Activated CD8-positive, alpha-beta T cell treated with anti-CD3 and anti-CD28 coated beads for 36 hours (primary cell): ENCODE measurements at places on chromosomes 5 and 9.

DNA sequence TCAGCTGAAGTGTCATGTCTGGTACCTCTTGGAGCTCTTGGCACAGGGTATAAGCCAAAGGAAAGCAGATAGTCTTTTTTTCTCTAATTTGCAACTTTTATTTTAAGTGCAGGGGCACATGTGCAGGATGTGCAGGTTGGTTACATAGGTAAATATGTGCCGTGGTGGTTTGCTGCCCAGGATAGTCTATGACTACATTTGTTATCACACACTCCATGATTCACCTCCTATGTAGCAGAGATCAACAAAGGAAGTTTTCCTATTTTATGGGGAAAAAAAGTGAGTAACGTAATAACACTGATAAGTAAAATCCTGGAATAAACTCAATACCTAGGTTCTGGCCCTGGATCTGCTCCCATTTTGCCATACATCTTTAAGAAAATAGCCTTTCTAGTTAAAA, 234.6 kb downstream of the CAAP1 start:
- no peak for DNase-seq

DNA sequence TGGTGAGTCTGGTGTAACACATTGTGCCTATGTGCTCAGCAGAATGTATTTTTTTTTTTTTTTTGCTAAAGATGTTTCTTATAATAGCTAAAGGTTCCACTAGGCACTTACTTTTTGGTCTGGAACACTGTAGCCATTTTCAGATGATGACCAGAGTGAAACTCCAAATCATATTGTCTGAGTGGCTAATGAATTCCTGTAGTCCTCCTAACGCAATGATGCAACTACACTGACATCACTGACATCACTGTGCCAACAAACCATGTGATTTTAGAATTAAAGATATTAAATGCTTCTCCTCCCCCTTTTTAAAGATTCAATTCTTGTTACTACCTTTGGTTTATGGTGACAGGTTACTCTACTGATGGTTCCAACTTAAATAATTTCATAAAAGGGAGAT, 28.8 kb downstream of the JAKMIP2 start:
- DNase-seq: no peak

DNA sequence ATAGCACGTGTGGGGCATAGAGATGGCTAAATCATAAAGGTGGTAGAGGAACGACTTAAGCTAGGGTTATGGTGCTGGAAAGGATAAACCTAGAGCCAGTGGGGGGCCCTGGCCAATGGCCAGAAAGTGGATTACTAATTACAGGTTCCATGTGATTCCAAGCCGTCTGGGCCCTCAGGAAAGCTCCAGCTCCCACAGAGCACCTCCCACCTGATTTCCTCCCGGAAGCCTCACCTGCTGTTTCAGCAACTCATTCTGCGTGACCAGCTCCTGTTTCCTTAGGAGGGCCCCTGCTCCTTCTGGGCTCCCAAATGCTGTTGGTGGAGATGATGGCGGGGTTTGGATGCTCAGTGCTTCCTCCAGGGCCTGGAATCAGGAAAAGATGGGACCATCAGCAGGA, 16.2 kb downstream of the GPX3 start:
- no peak for DNase-seq

- DNase-seq: no peak
Measured at GRCh38 chr9:5111696-5112095, 73.7 kb downstream of the INSL6 start.

GRCh38 chr9:72271613-72272478, 93.2 kb downstream of the ZFAND5 start:
- DNase-seq: peak; percentile 67

DNA sequence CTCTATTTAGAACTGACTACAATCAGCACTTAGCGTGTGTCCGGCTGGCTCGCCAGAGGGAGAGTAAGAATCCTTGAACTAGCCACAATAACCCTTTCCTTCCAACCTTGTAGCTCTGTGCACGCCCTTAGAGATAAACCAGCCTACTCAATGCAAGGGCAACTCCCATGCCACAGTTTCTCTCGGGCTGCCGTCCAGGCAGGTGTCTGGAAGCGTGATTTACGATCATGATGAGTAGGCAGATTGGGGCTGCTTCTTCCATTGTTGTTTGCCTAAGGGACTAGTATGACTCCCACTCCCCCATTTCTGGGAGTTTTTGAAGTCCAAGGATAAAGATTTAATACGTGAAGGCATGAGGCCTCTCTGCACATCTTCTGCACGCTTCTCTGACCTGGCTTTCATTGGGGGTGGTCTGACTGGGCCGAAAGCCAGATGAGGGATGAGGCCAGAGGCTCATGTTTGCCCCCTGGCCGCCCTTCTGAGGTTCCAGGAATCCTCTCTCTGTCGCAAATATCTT, 134.0 kb upstream of the MYO10 start:
- no peak for DNase-seq

GRCh38 chr5:127934791-127935256, 148.7 kb upstream of the SLC12A2 start:
- no peak for DNase-seq

- peak; percentile 81 for DNase-seq
Measured at GRCh38 chr5:151068433-151069197, 12.2 kb downstream of the TNIP1 start.

GRCh38 chr5:17213938-17214337, 3.5 kb upstream of the BASP1 start:
- DNase-seq: no peak

DNA sequence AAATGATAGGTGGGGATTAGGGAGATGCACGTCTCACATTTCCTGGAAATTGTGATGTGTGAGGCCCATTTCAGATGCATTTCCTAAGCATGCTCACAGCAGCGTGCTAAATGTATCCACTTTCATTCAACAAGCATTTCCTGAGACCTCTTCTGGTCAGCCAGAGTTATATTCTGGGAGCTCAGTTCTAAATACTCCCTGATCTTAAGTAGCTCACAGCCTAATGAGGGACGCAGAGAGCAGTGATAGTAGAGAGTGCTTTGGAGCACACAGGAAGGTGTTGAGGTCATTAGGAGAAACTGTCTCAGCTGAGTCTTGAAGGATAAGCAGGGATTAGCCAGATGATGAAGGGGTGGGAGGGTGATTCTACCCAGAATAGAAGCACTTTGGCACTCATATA, 46.2 kb upstream of the FSD1L start:
- DNase-seq: no peak

DNA sequence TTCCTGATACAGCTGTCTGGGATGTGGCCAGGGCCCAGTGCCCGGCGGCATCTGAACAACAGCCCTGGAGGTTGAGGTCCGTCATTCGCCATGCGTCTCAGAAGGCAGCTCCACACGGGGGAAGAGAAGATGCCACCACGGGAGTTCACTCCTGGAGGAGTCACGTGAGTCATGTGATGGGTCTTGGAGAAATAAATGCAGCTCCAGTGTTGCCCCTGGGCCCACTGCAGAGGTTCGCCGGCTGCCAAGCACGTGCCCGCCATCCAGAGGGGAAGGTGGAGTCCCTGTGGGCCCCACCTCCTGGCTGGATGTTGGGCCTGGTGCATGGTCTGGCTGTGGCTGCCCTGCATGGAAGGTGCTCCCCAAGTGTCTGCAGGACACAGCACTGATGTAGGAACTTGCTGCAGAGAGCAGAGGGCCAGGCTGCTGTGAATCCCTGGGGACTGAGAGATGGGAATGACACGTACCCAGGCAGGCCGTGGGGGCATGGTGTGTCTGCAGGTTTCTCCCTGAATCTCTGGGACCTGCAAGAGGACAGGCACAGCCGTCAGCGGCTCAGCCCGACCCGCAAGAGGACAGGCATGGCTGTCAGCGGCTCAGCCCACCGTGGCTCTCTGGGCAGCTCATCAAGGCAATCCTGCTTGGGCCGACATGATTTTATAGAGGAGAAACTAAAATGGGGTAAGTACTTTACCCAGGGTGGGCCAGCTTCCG, 418.3 kb upstream of the IRX4 start:
- DNase-seq: no peak

- DNase-seq: no peak
Measured at GRCh38 chr9:5563886-5564285, 53.6 kb downstream of the PDCD1LG2 start.

DNA sequence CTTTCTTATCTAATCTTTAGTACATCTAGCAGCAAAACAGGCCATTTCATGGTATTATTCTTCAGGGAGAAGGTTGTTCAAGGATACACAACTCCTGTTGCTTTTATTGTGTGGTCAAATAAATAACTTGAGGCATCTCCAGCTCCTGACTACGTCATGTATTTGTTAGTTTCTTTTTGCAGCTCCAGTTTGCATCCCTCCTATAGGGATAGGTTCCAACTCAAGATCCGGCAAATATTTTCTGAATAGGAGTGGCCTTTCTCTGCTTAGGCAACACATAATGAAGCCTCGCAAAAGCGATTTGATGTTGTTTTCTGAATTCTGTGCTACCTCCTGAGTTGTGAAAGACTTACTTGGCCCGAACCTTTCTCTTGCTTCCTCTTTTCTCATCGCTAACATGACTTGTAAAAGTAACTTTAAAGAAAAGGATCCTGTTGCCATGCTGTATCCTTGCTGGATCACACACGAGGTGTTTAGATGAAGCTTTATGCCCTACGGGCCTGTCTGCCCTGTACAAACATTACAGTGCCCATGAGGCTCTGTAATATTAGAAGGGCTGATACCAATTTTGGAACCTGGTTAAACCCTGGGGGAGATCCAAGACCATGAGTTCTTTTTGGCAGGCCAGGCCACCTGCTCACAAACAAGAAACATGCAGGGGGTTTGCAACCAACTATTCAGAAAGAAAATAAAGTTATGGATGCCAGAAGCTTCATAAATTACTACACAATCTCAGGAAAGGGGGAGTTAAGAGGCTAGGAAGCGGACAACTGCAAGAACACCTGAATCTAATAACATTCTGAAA, 149.8 kb upstream of the FGF10 start:
- no peak for DNase-seq

GRCh38 chr5:54610197-54610944, 92.8 kb downstream of the SNX18 start:
- peak; percentile 63 for DNase-seq

DNA sequence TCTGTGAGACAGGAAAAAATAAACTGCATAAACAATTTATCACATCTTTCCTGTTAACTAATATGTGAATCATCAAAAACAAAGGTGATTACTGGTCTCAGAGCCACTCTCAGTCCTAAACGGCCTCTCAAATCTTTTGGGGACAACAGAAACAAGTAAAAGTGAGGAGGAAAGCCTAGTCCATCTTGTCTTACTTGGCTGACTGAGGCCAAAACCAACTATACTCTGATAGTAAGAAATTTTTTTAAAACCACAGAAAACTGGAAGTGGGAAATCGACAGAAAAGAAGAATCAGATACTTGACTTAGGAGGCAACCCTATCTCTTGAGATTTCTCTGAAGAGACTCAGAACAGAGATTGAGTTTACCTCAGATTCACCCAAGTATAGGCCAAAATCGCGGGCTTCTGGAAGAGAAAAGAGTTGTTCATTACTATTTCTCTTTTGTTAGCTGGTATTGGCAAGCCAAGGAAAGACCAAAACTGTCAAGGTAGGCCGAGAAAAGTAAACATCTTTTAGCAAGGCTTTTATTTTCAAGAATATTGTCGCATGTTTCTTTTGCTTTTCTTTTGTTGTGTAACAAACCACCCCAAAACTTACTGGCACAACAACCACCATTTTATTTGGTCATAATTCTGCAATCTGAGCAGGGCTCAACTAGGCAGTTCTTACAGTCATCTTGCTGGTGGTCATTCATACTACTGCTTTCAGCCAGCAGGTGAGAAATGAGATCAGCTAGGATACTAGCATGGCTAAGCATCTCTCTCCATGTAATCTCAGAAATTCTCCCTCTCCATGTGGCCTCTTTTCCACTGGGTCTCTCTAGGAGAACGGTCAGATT, 46.1 kb downstream of the RFX3 start:
- DNase-seq: no peak

GRCh38 chr5:142145106-142145900, 36.7 kb downstream of the NDFIP1 start:
- peak; percentile 84 for DNase-seq

DNA sequence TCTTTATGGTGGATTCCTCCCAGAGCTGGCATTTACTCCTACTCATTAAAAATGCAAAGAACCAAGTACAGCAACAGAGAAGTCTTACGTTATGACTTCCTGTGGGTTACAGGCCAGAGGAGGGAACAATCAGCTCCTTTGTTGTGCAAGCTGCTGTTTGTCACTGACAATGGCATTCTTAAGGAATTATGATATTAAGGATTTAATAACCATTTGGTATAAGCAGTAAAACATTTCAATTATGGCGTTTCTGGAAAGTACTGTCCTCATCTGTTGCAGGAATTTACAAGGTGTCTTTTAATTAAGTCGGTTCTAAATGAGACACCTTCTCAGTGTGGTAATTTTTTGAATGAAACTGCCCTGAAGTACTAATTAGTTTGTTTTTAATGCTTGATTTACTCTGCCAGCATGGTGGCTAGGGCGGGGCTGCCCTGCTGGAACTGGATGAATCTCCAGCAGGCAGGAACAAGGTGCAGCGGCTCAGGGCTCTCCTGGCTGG, 49.1 kb upstream of the VDAC1 start:
- DNase-seq: no peak

DNA sequence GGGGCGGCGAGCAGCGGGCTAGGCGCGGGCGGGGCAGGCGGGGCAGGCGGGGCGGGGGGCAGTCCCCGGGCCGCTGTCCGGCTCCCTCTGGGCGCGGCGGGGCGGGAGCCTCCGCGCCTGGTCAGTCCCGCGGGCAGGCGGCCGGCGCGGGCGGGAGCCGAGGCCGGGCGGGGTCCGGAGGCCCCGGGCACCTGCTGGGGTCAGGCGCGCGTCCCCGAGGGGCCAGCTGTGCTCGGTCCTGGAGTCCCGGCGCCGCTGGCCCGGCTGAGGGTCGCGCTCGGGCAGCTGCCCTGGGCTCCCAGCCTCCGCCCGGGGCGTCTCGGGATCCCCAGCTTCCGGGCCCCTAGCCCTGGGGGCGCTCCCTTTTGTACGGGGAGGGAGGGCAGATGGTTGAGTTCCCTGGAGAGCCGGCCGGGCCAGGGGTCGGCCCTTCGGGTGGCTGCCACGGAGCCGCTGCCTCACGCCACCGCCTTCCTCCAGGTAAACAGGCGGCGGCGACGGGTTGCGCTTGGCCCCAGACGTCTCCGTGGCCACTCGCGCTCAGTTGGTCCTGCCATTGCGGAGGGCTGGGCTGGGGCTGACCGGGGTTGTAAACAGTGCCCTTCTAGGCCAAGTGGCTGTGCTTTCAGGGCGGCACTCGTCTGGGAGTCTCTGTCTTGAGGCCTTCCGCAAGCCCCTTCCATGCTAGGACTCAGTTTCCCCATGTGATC, 473 bp downstream of the ZBTB34 start:
- DNase-seq: peak; percentile 30

DNA sequence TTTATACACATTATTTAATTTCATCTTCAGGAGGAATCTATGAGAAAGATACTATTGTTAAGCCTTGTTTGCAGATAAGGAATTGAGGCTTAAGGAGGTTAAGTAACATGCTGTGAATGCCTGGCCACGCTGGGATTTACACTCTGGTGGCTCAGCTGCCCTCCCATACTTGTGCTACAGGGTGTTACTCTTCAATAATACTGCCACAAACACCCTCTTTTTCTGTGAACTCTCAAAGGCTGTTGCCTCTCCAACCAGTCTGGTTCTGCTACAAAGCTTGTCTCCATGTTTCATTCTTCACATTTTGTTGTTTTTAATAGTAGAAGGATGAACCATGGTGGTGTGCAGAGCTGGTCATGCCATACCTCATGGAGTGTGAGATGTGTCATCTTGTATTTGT, 76.7 kb upstream of the TNFAIP8 start:
- DNase-seq: no peak

GRCh38 chr5:59164041-59164830, 581.4 kb downstream of the RAB3C start:
- DNase-seq: no peak

- peak; percentile 10 for DNase-seq
Measured at GRCh38 chr9:95268681-95269080, 48.8 kb downstream of the FANCC start.
